ENCODE measurements at places on chromosomes 5 and 9. TPM values are rescaled to one million over a fixed set of nuclear protein-coding genes. Genes with fewer than 3 reads are reported as not detected.

GLRA1 gene
- total RNA-seq: not detected

RANBP3L gene
- under 0.01 TPM for total RNA-seq

TICAM2 gene
- total RNA-seq: 1.6 TPM

CBY3 gene
- total RNA-seq: not detected

FOXD4 gene
- 0.70 TPM for total RNA-seq

ADAMTS6 gene
- 12.7 TPM for total RNA-seq

HK3 gene
- not detected for total RNA-seq

TLX3 gene
- total RNA-seq: not detected

CATSPER3 gene
- not detected for total RNA-seq

OCLN gene
- 0.12 TPM for total RNA-seq

ANKRD20A1 gene
- total RNA-seq: not detected

PCDHA10 gene
- total RNA-seq: under 0.01 TPM

FABP6 gene
- total RNA-seq: not detected

LAMC3 gene
- total RNA-seq: 0.09 TPM

FSD1L gene
- 2.7 TPM for total RNA-seq

ADCY2 gene
- not detected for total RNA-seq

GFI1B gene
- not detected for total RNA-seq

SMC2 gene
- total RNA-seq: 6.0 TPM

SLC27A6 gene
- 0.51 TPM for total RNA-seq

SSNA1 gene
- total RNA-seq: 87.8 TPM
